NCI-H1105 treated with DMSO at 0.1 percent for 48 hours (cell line): ENCODE measurements at places on chromosomes 2 and 18.

DNA sequence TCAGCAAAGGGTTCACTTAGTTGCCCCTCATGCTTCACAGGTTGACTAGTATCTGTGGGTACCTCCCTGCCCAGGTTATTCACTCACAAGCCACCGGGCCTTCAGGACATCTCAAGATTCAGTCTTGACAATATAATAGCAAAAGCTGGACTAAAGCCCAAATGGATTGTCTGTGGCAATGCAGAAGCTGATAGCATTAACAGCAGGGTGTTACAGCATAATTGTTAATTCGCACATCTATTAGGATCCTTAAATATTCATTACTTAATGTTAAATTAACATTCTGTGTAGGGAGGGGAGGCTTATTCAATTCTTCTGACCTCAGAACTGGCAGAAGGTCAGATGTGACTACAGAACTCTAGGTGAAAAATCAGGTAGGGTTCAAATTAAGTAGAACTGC, 20.2 kb upstream of the GTF2A1L start:
- no peak for DNase-seq

DNA sequence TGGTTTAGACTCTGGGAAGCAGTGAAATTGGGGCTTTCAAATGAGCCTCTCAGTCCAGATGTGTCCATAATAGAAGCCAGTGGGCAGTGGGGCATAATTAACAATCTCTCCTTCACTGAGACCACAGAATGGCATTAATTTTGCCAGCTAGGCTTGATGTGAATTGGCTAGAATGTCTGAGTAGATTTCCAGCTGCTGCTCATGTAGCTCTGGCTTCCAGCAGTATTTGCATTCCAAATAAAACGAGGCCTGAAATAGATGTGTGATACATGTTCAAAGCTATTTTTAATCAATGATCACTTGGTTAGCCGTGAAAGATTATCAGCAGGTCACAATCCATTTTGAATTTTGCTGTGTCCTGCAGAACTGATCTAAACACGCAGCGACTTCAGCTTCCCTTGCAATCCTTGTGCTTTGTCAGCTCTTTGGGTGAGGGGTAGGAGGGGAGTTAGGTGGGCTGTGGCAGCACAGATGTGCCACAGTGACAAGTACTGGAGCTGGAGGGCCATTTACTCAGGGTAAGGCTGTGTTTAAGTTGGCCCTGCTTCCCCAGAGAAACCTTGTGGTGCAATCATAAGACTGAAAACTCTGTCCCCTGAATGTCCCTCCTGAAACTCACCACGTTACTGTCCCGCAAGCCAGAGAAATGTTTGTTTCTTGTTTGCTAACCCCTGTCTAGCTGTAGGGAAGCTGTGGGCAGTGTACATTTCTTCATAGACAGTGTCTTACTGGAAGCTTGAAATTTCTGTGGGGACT, 56.9 kb upstream of the TMEM178A start:
- no peak for DNase-seq

GRCh38 chr2:85248773-85249509, 78.8 kb downstream of the TGOLN2 start:
- DNase-seq = no peak

DNA sequence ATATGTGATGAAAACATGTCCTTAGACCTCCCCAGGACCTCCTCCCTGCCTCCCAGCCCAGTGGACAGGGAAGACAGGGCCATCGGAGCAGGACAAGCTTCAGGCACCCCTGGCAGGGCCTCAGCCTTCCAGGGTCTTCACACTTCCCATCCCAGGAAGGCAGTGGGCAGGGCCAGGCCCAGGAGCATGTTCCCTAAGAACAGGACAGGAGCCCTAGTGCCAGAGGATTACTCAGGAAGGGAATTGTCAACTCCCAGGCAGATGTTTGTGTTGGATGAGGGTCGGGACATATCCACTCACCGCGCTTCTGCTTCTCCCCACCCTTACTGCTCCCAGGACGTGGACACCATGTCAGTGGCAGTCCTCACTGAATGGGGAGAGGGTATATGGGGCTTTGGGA, 138.9 kb downstream of the TNS1 start:
- no peak for DNase-seq

DNA sequence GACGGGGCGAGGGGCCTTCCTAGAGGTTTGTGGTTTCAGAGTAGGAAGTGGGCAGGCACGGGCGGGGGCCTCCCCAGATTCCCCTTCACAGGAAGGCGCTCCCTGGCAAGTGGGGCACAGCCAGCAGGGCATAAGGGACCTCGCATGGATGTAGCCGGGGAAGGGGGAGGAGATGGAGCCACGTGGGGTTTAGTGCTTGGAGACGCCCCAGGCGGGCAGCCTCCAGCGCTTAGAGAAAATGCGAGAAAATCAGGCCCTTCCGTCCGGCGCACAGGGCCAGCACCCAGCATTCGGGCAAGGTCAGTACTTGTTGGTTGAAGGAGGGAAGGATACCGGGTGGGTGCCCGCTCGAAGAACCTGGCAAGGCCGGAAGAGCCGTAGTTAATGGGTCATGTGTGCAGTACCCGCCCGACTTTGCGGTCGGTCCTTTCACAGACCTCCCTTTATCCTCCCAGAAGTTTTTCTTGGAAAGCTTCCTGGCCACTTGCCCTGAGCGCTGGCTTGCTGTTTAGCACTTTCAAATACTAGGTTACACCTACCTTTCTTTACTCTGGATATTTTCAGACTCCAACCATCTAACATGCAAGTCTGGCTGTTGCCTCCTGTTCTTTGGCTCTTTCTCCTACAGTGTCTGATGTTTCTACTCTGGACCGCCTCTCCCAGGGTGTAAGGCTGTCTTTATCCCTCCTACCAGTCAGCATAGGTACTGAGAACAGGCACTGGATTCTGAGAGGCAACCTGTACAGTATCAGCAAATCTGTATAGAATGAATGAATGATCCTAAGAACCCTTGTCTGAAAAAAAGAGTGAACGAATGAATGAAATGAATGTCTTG, 78.1 kb downstream of the CIB4 start:
- DNase-seq = peak; percentile 66
